ENCODE measurements at places on chromosomes 6 and 20.

GRCh38 chr6:2448826-2449571 lies 203.6 kb upstream of the GMDS start:
- peak; percentile 95 for DNase-seq

GRCh38 chr6:128914051-128914450 lies 31.1 kb downstream of the LAMA2 start:
- no peak for DNase-seq

DNA sequence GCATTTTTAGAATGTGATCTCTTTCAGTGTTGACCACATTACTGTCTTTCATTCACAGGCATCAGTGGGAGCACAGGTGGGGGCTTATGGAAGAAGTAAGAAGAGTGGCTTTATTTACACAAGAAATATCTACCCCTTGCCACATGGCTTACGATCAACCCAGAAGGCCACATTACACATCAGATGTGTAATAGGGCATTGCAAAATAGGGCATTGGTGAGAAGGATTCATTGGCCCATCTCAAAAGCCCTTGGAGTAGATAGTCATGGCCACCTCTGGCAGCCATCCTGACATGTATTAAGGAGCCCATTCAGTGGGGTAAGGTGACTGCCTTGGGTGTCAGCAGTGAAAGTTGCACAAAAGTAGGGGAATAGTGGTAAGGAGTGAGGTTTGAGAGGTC lies 97.5 kb downstream of the MAFB start:
- no peak for DNase-seq

DNA sequence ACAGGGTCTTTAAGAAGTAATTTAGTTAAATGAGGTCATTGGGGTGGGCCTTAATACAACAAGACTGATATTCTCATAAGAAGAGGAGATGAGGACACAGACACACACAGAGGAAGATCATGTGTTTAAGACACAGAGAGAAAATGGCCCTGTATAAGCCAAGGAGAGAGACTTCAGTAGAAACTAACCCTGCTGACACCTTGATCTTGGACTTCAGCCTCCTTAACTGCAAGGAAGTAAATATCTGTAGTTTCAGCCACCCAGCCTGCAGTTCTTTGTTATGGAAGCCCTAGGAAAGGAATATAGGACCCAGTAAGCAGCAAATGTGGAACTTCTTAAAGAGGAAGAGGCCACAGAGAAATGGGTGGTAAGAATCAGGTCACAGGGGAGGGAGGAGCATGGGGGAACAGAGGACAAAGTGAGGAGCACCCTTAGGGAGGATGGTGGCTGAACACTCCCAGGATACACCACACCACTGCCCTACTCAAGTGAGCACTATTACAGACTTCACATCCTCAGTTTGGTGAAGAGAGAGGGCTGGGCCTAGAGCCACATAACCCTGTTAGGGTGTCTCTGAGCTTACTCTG lies 762 bp downstream of the SIRPB1 start:
- DNase-seq, result no peak

DNA sequence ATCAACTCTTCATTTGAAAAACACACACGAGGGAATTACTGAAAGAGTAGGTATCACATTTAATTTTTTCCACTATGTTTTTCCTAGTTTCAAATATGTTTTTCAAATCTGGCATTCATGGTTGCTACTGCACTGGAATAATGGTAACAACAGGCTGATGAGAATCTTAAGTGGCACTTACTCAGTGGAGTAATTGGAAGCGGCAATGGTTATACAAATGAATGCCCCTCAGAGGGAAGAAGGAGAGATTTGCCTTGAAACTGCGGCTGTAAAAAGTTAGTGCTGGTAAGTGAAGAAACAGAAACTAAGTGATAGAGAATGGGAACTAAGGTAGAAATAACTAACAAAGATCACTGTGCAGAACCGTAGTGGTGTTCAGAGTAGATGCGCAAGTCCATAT lies 41.0 kb upstream of the PDE7B start:
- no peak for DNase-seq
